NCI-H1417 treated with DMSO at 0.1 percent for 48 hours (cell line): ENCODE measurements at places on chromosomes 12 and 14.

- DNase-seq = no peak
Observed at GRCh38 chr14:104389326-104390220, 190.0 kb upstream of the C14orf180 start.

DNA sequence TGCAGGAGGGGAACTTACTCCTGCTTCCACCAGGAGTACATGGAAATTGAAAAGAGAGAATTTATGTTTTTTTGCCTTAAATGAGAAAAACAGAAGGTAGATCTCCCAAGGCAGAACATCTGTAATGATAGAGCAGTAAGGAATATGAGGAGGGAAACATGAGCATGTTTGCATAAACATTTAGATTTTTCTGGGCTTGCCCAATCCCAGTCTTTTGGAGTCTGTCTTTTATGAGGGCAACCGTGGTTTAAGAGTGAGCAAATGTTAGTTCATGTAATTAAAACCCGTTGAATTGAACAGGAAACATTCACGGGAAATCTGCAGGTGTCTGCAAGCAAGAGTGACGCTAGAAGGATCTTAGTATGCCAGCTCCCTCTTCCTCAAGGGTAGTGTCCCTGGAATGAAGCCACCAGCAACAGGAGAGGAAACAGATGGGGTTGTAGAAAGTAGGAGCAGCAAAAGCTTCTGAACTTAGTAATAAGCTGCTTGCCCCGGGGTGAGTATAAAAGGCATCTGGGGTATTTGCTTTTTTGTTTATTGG, 79.3 kb downstream of the ARF6 start:
- DNase-seq = no peak

GRCh38 chr12:57958061-57958657, 16.8 kb downstream of the ATP23 start:
- no peak for DNase-seq

GRCh38 chr12:105239304-105239703, 3.3 kb upstream of the APPL2 start:
- DNase-seq = no peak

GRCh38 chr12:49088150-49088931, 6.3 kb downstream of the DHH start:
- DNase-seq = peak; percentile 59

DNA sequence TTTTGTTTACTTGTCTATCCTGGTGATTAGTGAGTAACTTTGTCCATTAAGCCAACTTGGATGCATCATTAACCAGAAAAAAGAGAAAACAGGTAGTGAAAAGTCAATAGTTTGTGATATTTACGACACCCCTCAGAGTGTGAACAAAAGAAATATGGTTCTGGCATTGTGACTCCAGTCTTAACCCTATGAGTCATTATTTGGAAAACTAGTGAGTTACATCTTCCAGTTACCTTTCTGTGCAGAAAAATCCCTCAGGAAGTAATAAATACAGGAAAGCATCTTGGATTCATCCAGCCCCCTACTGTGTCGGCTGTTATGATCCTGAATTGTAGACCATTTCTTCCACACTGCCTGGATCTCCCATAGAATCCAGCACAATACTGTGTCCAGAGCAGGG, 379.1 kb downstream of the GALC start:
- no peak for DNase-seq

GRCh38 chr14:93949511-93950075, 22.4 kb downstream of the FAM181A start:
- no peak for DNase-seq

DNA sequence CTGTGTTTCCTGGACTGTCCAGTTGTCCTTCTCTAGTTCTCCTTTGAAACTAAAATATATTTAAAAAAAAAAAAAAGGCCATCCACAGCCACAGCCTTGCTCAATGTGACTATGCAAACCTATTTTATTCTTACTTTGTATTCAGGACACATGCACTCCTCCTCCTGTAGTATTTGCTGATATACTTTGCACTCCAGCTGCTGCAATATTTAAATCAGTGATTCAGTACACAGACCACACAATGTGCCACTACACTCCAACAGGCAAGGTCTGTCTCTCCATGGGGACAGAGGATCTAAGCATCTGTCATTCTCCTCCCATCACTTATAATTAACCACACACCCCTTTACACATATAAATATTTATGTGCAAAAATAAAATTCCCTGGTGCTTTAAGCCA, 40.2 kb upstream of the CCDC196 start:
- no peak for DNase-seq

GRCh38 chr14:92651106-92651757, 97.2 kb downstream of the LGMN start:
- no peak for DNase-seq
